ENCODE measurements at places on chromosomes 7 and 10.

GRCh38 chr10:120819366-120819765 is 31.8 kb upstream of the WDR11 start:
- no peak for DNase-seq

DNA sequence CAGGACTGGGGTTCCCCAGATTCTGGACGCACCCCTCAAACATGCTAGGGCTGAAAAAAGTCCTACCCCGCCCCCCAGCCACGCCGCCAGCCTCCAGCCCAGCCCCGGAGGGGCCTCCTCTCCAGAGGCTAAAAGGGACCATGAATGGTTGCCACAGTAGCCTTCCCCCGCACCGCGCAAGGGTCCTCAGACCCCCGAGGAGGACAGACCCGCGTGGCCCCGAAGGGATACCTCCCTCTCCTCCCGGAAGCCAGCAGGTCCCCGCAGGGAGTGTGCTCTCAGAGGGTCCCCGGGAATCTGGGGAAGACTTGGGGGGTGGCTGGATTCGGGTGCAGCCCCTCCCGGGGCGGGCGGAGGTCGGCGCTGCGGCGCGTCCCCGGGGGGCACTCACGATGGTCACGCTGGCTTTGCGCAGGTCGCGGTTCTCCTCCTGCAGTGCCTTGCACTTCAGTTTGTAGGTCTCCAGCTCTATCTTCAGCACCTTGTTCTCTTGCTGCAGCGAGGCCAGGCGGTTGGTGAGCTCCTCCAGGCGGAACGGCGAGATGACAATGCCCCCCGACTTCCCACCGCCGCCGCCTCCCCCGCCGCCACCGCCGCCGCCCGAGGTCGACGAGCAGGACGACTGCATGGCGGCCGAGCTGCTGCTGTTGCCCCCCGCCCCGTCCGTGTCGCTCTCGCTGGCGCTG is 482 bp downstream of the CCDC6 start:
- no peak for DNase-seq

DNA sequence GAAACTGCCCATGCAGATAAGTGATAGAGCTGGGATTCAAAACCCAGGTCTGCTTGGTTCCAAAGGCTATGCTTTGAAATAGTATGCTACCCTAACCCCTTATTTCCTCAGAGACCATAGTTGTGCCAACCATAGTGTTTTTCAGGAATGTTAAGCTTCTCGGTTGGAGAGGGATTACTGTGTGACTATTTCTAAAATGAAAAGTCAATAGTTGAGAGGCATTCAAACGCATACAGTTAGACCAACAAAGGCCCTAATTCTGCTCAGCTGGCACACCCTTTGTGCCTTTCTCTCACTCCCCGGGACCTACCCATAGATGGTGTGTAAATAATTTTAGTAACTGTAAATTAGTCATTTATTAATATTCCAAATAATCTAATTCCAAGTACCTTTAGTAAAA is 64.6 kb upstream of the RNF148 start:
- no peak for DNase-seq

- DNase-seq: no peak
Measured at GRCh38 chr7:3463696-3464095, 162.6 kb downstream of the SDK1 start.

- DNase-seq: peak; percentile 14
Measured at GRCh38 chr10:69407621-69408301, 9.0 kb downstream of the TACR2 start.

GRCh38 chr10:10657139-10657760 is 360.4 kb upstream of the CELF2 start:
- DNase-seq: no peak

- DNase-seq: no peak
Measured at GRCh38 chr7:158917818-158918217, 61.5 kb downstream of the DYNC2I1 start.

GRCh38 chr10:3476186-3476585 is 303.6 kb upstream of the PITRM1 start:
- no peak for DNase-seq

DNA sequence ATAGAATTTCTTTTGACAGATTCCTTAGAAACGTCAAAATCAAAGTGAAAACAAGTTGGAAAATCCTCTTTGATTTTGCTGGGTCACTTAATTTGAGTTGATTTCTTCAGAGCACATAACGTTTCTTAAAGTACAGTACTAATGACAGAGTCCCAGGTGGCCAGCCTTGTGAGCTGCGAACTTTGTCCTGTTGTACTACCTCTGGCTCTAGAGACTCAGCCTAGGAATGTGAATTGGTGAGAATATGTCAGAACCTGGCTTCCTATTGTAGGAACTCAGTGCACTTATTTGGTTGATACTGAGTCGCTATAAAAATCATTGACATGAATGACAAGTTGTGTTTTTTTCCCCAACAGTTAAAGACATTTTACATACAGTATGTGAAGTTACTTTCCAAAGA is 20.2 kb downstream of the SDK1 start:
- no peak for DNase-seq

- DNase-seq: no peak
Measured at GRCh38 chr7:34757570-34758110, 99.6 kb downstream of the NPSR1 start.

GRCh38 chr7:45897042-45897690 is 8.9 kb downstream of the IGFBP1 start:
- no peak for DNase-seq

DNA sequence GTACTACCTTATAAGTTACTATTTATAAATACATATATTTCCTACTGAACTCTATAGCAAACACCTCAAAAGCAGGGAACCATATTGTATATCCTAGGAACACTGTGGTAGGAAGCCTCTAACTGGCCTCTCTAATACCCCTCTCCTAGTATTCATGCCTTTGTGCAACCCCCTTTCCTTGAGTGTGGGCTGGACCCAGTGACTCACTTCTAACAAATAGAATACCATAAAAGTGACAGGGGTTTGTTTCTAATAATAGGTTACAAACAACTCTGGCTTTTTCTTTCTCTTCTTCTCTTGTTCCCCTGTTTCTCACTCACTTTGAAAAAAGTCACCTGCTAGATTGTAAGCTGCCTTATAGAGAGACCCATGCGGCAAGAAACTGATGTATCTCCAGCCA is 51.6 kb upstream of the MACC1 start:
- DNase-seq: no peak

- no peak for DNase-seq
Measured at GRCh38 chr7:604884-605531, 85.4 kb upstream of the PDGFA start.

DNA sequence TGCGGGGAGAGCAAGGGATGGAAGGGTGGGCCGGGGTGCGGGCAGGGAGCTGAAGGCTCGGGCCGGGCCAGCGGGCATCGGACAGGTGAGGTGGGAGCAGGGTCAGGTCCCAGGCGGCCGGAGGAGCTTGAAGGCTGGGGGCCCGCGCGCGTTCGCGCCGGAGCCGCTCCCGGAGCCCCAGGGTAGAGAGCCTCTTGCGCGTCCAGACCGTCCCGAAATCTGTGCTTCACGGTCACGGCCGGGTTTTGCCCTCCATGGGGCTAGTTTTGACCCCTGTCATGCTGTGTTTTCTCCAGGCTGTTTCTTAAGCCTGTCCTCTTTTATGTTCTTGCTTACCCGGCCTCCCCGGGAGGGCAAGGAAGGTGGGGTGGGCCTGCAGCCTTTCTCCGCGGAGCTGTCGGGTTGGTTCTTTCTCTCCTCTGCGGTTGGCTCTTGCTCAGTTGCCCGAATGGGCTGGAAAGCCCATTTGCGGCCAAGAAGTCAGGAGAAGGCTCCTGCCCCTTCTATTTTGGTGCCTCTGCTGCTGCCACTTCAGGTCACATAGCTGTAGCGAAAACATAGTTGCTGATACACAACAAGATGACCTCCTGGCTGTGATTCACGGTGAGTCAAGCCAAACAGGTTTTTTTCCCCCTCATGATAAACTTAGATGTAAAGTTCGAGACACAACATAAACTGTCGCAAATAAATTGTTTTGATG is 650 bp downstream of the UBE2D1 start:
- DNase-seq: no peak

DNA sequence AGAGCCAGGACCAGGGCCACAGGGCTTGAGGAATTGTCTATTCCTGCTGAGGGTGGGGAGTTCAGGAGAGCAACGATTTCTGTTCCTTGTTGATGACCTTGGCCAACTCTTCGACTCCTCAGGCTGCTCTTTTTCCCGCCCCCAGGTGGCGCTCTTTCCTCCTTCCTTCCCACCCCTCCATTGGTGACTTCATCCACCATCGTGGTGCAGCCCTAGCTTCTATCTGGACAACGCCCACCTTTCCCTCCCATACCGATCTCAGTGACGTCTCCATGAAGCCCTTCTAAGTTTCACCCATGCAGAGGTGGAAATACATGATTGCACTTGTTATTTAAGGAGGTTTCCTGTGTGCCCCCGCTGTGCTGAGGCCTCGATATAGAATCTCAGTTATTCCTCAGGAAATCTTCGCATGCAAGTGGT is 22.1 kb upstream of the CARD11 start:
- no peak for DNase-seq

- DNase-seq: no peak
Measured at GRCh38 chr10:99777918-99778714, 4.3 kb upstream of the ABCC2 start.

- peak; percentile 100 for DNase-seq
Measured at GRCh38 chr7:138752518-138753149, 45.2 kb upstream of the TMEM213 start.

DNA sequence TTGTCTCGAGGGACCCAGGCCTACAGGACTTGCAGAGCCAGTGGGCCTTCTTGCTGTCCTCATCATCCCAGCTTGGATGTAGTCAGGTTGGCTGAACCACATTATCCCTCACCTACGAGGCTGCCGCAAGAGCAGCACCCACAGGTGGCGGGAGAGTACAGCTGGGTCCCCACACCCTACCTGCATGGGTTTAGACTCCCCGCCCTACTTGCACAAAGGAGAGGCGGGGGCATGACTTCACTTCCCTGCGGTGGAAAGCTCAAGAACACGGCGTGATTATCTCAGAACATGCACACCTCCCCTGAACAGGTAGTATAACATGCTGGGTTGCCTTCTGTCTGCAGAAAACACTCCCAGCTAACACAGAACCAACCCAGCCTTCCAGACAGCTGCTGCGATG is 57.5 kb downstream of the CTBP2 start:
- no peak for DNase-seq

GRCh38 chr10:69338133-69338456 is 59.8 kb downstream of the HK1 start:
- no peak for DNase-seq

GRCh38 chr10:90775351-90776028 is 82.3 kb downstream of the HTR7 start:
- DNase-seq: no peak

GRCh38 chr7:127983804-127984332 is 47.4 kb downstream of the LRRC4 start:
- DNase-seq: no peak

DNA sequence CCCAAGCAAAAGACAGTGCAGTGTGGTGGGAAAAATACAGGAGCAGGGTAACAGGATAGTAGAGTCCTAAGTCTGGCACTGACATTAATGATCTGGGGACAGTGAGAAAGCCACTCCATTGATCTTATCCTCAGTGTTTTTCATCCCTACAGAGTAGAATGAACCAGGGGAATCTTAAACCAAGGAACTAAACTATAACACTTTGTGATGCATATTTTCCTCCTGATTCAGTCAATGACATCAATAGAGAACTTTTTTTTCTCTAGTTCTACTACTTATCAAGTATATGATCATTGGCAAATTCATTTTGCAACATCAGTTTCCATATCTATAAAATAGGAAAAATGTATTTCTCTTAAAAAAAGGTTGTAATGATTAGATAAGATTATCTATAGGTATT is 151.1 kb downstream of the TMEM26 start:
- DNase-seq: no peak

GRCh38 chr10:122019414-122019975 is 30.5 kb downstream of the TACC2 start:
- DNase-seq: peak; percentile 22

GRCh38 chr7:68238204-68238805 is 1241.7 kb downstream of the TYW1 start:
- no peak for DNase-seq

GRCh38 chr7:24318326-24318725 is 34.3 kb downstream of the NPY start:
- DNase-seq: no peak

DNA sequence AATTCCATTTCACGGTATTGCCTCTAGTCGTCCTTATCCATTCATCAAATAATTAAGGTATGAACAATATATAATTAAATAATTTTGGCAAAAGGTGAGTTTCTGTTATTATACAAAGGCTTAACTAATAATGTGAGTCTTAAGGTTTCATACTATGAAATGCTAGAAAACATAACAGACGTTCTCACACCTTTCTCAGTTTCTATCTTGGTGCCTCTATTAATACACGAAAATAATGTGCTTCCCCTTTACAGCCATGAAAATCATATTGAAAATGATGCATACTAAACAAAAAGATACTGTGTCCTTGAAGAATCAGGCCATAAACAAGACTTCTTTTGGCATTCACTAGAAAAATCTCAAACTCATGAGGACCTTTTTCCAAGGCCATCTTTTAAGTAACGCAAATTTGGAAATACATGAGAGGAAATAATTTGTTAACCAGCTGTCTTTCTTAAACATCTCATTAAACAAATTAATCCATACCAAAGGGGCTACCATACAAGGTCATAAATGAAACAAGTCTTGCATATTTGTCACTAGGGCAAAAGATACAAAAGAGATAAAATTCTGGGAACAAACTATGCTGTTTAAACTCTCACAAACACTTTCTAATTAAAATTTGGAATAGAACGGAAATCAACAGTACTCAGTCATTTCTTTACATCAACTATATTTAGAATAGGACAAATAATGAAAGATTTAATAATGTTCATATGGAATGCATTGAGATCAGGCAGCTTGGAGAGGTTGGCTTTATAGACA is 53.9 kb upstream of the CAV2 start:
- DNase-seq: no peak

- no peak for DNase-seq
Measured at GRCh38 chr7:105098863-105099515, 85.0 kb downstream of the KMT2E start.

DNA sequence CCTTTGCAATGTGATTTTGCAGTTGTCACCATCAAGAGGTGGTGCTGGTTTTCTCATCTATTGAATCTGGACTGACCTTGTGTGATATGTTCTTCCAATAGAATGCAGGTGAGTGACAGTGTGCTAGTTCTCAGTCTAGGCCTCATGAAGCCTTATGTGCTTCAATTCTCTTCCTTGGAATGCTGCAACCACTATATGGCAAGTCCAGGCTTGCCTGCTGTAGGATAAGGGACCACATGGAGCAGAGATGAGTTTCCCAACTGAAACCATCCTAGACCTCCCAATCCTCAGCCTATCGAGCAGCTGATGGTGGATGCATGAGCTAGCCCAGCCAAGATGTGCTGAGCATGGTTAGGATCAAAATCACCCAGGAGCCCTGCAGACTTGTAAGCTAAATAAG is 32.6 kb upstream of the ARHGAP21 start:
- no peak for DNase-seq

DNA sequence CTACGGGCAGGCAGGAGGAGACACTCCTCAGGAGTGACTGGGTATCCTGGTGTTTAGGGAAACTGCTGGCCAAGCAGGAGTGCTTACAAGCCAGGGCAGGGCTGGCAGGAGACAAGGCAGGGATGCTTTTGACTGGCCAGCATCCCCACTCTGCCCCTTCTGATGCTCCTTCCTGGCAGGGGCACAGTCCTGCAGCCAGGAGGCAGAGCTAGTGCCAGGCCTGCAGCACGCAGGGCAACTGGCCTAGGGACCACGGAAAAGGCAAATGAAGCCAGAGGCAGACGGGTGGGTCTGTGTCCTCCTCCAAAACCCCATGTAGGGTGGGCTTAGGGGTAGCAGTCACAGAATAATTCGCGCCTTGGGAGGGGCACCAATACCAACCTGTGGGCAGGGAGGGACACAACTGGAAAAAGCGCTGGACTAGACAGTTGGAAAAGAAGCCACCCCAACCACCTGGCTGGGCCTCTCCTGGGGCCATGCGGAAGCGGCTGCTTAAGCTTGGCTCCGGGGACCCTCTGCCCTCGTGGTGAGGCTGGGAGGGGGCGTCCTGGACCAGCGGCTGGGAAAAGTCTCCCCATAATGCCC is 4.8 kb downstream of the IMPDH1 start:
- DNase-seq: no peak

Measured in NCI-H2029 (cell line).